ENCODE measurements at places on chromosomes 5 and 9. TPM values are rescaled to one million over a fixed set of nuclear protein-coding genes. Genes with fewer than 3 reads are reported as not detected.

SPACA9 gene
- total RNA-seq = not detected

OR2K2 gene
- not detected for total RNA-seq

LIX1 gene
- total RNA-seq = not detected

PPIP5K2 gene
- 33.2 TPM for total RNA-seq

IL17B gene
- not detected for total RNA-seq

ANKRD20A1 gene
- total RNA-seq = 2.0 TPM

C5orf58 gene
- not detected for total RNA-seq

SPATA9 gene
- total RNA-seq = not detected

ENTREP1 gene
- total RNA-seq = 15.1 TPM

BARHL1 gene
- not detected for total RNA-seq

SLCO6A1 gene
- total RNA-seq = not detected

F2RL2 gene
- total RNA-seq = not detected

QSOX2 gene
- 7.7 TPM for total RNA-seq

ZNF883 gene
- 9.0 TPM for total RNA-seq

RASGRF2 gene
- total RNA-seq = 4.5 TPM

DBH gene
- not detected for total RNA-seq

TERT gene
- total RNA-seq = not detected

PPIC gene
- total RNA-seq = 22.3 TPM

ZFP2 gene
- 1.4 TPM for total RNA-seq

LCNL1 gene
- not detected for total RNA-seq

OCLN gene
- 81.9 TPM for total RNA-seq

IGFBPL1 gene
- total RNA-seq = 2.2 TPM

DDX4 gene
- total RNA-seq = not detected

PTGES gene
- total RNA-seq = not detected

C1QTNF3 gene
- 7.2 TPM for total RNA-seq

OTULIN gene
- 40.3 TPM for total RNA-seq

FOXD4L4 gene
- total RNA-seq = not detected

FOXD4 gene
- not detected for total RNA-seq

All from stomach (tissue), 19 donors.